H9 (cell line): ENCODE measurements at places on chromosomes 11 and 22. TPM values are rescaled to one million over a fixed set of nuclear protein-coding genes. Genes with fewer than 3 reads are reported as not detected.

GAL gene
- 65.2 and 67.5 TPM in 2 replicates for total RNA-seq

C11orf86 gene
- total RNA-seq: 0.24 TPM in 1 of 2 replicates, not detected in the other

RHOD gene
- total RNA-seq: 14.8 and 15.7 TPM in 2 replicates

- DNase-seq: no peak
- H3K4me1 ChIP-seq: no peaks in the 10 kb centered on the region
- H3K4me3 ChIP-seq: no peak overlapping the region
- peaks cover 13% of the 10 kb centered on the region for H3K36me3 ChIP-seq
Observed at GRCh38 chr11:27656806-27657483, 43.3 kb downstream of the BDNF start.

DNA sequence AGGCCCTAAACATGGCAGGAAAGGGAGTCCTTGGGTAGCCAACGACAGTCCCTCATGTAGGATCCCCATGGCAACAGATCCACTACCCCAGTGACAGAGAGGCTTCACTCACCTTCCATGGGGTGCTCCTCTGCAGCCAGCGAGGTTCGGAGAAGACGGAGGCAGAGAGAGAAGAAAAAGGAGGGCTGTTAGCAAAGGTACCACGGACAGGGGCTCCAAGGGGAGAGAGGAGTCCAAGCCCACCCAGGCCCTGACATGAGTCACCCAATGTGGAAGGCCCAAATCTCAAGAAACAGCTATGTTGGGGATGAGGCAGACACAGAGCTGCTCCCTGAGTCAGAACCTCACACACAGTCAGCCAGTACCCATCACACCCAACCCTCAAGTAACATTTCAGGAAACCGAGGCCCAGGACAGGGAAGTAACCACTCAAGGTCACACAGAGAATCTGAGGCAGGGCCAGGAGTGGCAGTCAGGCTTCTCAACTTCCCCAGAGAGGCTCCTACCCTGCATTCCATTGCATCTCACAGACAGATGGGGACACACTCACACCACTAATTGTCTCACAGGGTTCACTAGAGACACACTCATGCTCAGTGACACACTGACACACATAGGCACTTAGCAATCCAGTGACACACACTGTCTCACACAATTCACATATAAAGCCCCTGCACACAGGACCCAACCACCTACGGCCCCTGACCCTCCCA, 25.2 kb downstream of the NRXN2 start:
- no peak for DNase-seq
- H3K4me1 ChIP-seq: no peaks in the 10 kb centered on the region

- H3K4me3 ChIP-seq: peak overlapping the region; percentile 80; the same call in 1 of the 3 replicates
- H3K36me3 ChIP-seq: no peaks in the 10 kb centered on the region
- H3K27ac ChIP-seq: no peak overlapping the region
Observed at GRCh38 chr11:12111549-12112520, 1.4 kb downstream of the MICAL2 start.
